ENCODE measurements at places on chromosomes 5 and 9.

DNA sequence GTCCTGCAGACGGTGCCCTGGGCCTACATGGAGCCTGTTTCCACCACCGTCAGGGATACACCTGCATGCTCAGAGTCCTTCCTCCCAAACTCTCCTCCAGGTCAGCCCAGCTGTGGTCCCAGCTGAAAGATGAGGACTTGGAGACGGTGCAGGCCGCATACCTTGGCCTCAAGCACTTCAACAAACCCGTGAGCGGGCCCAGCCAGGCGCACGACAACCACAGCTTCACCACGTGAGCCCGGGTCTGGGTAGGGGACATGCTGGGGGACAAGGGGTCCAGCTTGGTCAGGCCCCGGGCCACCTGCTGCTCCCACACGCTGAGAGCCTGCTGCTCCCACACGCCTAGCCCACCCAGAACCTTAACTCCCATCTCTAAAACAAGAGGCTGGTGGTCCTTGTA lies 16.6 kb upstream of the CARD19 start:
- DNase-seq: peak; percentile 29

GRCh38 chr9:13728917-13729811 lies 449.7 kb upstream of the MPDZ start:
- DNase-seq: no peak

DNA sequence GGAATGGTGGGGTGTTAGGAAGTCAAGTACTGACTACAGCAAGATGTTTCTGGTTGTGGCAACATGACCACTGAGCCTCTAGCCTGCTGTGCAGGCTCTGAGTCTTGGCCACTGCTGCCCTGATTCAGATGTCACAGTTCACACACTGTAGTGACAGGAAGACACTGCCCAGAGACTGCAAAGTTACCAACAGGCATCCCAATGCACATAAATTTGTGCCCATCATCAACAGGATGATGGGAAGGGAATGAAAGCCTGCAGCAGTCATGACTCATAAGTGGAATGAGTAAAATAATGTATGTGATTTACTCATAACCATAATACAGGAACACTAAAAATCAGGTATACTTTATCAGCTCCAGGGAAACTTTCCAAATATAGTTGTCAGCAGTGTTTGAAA lies 251.6 kb upstream of the HAPLN1 start:
- peak; percentile 82 for DNase-seq

- DNase-seq: no peak
Measured at GRCh38 chr5:112892776-112893175, 29.3 kb downstream of the REEP5 start.

- no peak for DNase-seq
Measured at GRCh38 chr5:112784726-112785125, 47.0 kb downstream of the APC start.

DNA sequence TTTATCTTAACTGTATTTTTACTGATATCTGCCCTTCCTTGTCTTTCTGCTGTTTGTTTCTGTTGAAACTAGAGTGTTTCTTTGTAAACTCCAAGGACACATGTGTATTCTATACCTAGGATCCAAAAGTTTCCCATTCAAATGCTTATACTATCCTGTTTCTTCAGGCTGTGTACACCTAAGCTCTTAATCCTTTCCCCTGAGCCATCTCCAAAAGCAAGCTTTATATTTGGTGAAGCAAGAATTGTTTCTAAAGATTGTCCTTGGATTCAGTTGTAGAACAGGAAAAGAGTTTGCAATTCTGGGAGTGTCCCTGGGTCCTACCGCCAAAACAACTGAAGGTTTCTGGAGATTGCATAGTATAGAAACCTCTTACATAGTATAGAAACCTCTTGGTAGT lies 65.9 kb downstream of the CWC27 start:
- no peak for DNase-seq

DNA sequence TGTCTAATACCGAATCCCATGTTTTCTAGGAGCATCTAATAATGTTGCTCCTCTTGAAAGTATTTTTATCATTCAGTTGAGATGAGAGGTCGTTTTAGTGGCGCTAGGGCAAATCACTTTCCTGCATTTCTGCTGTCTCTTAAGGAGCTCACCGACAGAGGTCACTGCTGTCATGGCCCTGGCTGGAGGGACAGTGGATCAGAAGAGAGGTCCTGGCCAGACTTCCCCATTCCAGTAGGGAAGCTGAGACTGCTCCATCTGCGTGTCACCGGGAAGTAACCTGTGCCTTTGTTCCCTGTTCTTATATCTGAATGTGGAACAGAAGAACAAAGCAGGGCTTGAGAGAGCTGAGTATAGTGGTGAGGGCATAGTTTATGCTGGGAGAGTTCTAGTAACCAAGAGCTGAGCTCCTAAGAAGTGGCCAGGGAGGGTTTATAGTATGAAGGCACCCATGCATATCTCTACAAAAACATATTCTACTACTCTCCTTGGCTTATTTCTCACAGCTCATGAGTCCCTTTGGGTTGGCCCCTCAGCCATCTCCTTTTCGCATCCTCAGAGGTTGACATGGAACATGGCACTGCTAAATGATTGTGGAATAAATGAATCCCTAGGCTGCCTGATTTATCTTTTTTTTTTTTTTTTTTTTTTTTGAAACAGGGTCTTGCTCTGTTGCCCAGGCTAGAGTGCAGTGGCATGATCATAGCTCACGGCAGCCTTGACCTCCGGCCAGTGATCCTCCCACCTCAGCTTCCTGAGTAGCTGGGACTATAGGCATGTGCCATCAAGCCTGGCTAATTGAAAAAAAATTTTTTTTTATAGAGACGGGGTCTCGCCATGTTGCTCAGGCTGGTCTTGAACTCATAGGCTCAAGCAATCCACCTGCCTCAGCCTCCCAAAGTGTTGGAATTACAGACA lies 27.2 kb downstream of the ATP6V0E1 start:
- DNase-seq: peak; percentile 76

GRCh38 chr9:36802201-36802920 lies 229.7 kb downstream of the MELK start:
- peak; percentile 84 for DNase-seq

DNA sequence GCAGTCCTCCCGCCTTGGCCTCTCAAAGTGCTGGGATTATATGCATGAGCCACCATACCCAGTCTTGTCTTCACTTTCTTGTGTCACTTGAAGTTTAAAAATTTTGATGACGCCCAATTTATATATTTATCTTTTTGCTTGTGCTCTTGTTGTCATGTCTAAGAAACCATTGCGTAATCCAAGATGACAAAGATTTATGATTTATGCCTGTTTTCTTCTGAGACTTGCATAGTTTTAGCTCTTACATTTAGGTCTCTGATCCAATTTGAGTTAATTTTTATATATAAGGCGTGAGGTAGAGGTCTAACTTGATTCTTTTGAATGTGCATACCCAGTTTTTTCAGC lies 18.6 kb downstream of the ANKHD1 start:
- no peak for DNase-seq

DNA sequence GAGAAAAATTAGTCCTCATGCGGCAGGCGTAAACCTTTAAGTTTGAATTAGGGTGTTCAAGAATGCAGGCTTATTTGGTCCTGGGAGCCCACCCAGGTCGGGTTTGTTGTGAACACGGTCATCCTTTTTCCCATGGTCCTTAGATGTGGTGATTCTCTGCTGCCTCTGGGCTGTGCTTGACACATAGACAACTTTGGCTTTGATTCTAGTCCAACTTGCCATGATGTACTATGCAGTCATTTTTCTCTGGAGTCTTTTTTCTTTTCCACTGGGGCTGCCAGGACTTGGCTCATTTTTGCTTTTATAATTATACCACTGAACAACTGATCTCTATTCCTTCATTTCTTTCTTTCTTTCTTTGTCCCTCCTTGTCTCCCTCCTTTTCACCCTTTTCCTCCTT lies 218.6 kb downstream of the SREK1 start:
- DNase-seq: no peak
